ENCODE measurements at places on chromosomes 5 and 9. TPM values are rescaled to one million over a fixed set of nuclear protein-coding genes. Genes with fewer than 3 reads are reported as not detected.

GRCh38 chr5:102749416-102750030 lies 5.6 kb upstream of the PAM start:
- no peak for DNase-seq

DNA sequence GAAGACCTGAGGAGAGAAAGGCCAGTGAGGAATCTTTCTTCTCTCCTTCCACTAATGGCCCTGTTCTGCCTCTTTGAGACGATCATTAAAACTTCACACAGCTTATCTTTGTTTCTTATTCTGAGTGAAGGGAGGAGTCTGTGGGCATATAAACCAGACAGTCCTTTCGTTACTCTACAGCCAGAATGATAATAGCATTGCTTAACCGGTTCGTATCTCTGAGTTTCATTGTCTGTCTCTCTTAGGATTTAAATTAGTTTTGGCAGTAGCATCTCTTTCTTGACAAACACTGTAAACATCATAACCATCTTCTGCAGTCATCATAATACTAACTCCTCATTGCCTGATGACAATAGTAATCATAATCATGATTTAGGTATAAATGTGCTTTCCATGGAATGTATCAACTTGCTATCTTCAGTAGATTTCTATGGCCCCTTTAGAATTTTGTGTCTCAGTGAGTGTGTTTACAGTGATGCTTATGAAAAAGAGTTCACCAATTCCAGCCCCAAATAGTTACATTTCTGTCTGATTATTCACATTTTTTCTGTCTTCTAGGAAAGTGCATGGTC lies 618.8 kb upstream of the KLF4 start:
- DNase-seq = no peak

GRCh38 chr5:112653638-112654205 lies 84.0 kb upstream of the APC start:
- no peak for DNase-seq

DNA sequence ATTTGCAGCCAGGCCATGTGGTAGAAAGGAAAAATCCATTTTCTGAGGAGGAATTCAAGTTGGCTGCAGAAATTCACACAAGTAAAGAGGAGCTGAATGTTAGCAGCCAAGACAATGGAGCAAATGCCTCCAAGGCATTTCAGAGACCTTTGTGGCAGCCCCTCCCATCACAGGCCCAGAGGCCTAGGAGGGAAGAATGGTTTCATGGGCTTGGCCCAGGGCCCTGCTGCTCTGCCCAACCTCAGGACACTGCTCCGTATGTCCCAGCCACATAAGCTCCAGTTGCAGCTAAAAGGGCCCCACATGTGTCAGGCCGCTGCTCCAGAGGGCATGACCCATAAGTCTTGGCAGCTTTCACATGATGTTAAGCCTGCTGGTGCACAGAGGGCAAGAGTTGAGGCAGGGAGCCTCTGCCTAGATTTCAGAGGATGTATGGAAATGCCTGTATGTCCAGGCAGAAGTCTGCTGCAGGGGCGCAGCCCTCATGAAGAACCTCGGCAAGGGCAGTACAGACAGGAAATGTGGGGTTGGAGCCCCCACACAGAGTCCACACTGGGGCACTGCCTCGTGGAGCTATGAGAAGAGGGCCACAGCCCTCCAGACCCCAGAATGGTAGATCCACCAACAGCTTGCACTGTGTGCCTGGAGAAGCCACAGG lies 144.2 kb upstream of the EPB41L4A start:
- no peak for DNase-seq

DNA sequence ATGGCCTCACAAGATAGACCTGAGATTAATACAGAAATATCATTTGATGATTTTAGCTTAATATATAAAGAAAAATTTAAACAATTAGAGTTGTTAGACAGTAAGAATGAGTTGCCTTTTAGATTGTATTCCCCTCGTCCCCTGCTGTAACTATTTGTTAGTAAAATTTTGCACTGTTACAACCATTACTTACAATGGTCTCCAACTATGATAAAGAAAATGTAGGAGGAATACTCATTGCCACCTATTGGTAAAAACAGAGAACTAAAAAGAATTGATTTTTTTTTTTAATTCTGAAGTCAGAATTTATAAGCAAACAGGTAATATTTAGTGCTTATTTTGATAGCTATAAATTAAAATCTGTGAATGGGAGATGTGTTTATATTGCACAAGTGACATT lies 937.6 kb downstream of the TLE4 start:
- DNase-seq = no peak

DNA sequence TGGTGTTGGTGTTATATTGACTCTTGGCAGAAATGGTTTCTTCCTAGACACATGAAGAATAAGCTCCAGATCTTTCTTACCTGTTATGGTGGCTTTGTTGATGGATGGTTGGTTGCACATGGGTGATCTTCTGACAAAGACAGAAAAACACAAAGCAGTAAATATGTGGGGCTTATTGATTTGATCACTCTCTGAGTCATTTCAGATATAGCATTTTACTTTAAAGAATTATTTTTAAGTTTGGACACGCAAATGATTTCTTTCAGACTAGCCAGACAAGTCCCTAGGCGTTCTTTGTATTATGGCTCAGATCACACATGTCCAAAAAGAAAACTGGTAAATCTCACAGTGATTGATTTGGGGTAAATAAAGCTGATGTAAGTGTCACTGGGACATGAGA lies 597.6 kb downstream of the RAB3C start:
- no peak for DNase-seq

AGXT2 gene
- not detected for polyA plus RNA-seq

ORM2 gene
- polyA plus RNA-seq = not detected

PCDHA13 gene
- not detected for polyA plus RNA-seq
